ENCODE measurements at places on chromosomes 1 and 21. TPM values are rescaled to one million over a fixed set of nuclear protein-coding genes. Genes with fewer than 3 reads are reported as not detected.

DNM3 gene
- 2.1 TPM for total RNA-seq

TRIM46 gene
- total RNA-seq, result 14.2 TPM

FYB2 gene
- not detected for total RNA-seq

HLX gene
- not detected for total RNA-seq

MNDA gene
- total RNA-seq, result not detected

STK40 gene
- total RNA-seq, result 53.7 TPM

KLHL12 gene
- 31.4 TPM for total RNA-seq

LRRC7 gene
- not detected for total RNA-seq

ELAVL4 gene
- not detected for total RNA-seq

LHX8 gene
- total RNA-seq, result not detected

S100B gene
- total RNA-seq, result 0.32 TPM

TPTE gene
- total RNA-seq, result not detected

PLA2G2A gene
- total RNA-seq, result not detected

LRRC40 gene
- total RNA-seq, result 24.7 TPM

PPM1J gene
- not detected for total RNA-seq

PAQR6 gene
- 7.3 TPM for total RNA-seq

EFNA1 gene
- total RNA-seq, result 0.15 TPM

NTMT2 gene
- not detected for total RNA-seq

FAF1 gene
- 88.2 TPM for total RNA-seq

PRRX1 gene
- total RNA-seq, result not detected

ALPL gene
- not detected for total RNA-seq

KCNA2 gene
- 3.5 TPM for total RNA-seq

TEDDM1 gene
- total RNA-seq, result not detected

PPIAL4G gene
- 1.1 TPM for total RNA-seq

OLIG2 gene
- not detected for total RNA-seq

CYP4B1 gene
- total RNA-seq, result not detected

LAMC2 gene
- total RNA-seq, result 0.04 TPM

WNT2B gene
- total RNA-seq, result not detected

PPCS gene
- 46.5 TPM for total RNA-seq

ZNF593 gene
- 27.3 TPM for total RNA-seq

KCNJ6 gene
- not detected for total RNA-seq

GCSAML gene
- not detected for total RNA-seq

C1orf115 gene
- 0.73 TPM for total RNA-seq

SPRR2D gene
- not detected for total RNA-seq

SELE gene
- not detected for total RNA-seq

Measured in activated CD4-positive, alpha-beta T cell treated with anti-CD3 and anti-CD28 coated beads, Interleukin-2, amount 10 ng/mL, durations not matched to agents 7 days and 5 days (primary cell).